Epithelial cell of proximal tubule (primary cell): ENCODE measurements at places on chromosomes 7 and 10.
A peak's percentile ranks its signal among the peaks of the same experiment; 100 is the strongest.

GRCh38 chr7:101099969-101100781 is 14.9 kb downstream of the TRIM56 start:
- DNase-seq = peak; percentile 90

GRCh38 chr10:896982-897381 is 34.5 kb downstream of the LARP4B start:
- DNase-seq = no peak

DNA sequence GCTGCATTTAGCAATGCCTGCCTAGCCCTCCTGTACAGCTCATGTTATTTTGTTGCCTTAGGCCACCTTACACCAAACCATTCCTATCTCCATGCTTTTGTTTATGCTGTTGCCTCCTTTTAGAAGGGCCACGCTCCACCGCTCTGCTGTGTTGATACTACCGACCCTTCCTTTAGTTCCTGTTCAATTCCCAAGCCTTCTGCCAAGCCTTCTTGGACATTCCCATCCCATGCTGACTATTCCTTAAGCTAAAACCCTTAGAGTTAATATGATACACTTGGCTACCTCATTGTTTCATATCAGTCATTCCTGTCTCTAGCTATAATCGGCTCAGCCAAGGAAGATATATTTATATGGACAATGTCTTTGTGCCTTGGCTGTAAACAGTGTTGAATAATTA is 705.5 kb downstream of the LRMDA start:
- DNase-seq = peak; percentile 87

DNA sequence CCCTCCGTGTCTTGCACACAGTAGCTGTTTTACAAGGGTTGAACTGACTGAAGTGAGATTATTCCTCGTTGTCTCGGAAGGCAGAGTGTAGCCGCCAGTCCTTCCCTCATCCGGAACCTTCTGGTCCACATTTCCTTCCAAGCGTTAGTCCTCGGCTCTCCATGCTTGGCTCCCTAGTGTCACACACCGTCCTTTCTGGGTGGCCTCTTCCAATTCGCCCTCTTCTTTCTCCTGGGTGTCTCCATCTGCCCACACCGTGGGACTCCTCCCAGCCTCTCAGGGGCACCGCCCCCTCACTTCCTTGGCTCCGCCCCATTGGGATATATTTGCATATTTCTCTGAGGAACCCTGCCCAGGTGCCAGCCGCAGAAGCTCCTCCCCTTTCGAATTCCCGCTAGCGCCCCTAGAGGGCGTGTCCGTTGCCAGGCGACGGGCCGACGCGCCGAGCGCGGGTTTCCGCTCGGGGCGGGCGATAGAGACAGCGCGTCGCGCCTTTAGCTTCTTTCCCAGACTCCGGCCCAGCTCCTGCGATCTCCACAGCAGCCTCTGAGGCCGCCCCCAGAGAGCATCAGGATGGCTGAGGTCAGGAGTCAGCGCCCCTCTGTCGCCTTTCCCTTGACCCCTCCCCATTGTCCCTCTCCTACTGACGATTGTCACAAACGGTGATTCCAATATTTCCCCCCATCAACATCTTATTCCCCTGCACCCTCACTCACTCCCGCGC is at the start of gene CFAP58:
Gene CFAP58 (plus strand): TSS at position 509 of the 724 bp plus-strand sequence. CDS start 65 bp downstream, at position 574.
- peak; percentile 50 for DNase-seq

- no peak for DNase-seq
These were observed 30.5 kb upstream of the ZC3HAV1L start for GRCh38 chr7:139066315-139066714.

- no peak for DNase-seq
These were observed 44.2 kb downstream of the BPGM start for GRCh38 chr7:134690614-134691504.

DNA sequence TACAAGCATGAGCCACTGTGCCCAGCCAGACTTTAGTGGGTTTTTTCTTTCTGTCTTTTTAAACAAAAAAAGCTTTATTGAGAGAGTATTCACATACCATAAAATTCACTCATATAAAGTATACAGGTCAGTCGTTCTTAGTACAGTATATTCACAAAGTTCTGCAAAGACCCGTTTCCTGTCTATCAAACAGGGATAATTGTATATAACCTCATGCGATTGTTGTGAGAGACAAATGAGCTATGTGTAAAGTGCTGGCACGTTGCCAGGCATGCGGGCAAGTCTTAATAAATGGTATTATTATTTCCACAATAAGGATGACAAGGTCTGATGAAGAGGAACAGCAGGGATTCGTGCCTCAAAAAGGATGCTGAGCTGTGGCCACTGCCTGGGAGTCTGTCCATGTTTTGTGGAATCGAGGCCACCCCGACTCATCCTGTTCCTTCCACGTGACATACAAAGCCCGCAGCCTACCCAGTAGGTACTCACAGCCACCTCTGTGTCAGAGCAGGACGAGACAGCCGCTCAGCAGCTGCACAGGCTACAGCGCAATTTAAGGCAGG is 51.6 kb downstream of the SMKR1 start:
- no peak for DNase-seq

DNA sequence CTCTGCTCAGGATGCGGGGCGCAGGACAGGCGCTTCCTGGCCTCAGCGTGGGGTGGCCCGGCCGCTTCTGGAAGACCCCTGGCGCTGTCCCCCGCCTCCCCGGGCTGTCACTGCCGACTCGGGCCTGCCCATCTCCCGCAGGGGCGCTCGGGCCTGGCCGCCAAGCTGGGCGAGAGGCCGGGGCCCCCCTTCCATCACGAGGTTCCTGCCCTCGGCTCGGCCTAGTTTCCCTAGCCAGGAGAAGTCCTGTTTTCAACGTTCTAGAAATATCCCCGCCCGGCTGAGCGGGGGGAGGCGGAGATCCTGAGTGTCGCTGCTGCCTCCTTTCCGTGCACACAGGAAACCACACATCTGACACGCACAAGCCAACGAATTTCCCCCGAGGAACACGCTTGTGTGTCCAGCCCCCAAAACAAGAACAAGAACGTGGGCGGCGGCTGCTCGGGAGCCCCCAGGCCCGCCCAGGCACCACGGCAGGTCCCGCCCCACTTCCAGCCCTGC is 33.7 kb downstream of the AP5Z1 start:
- no peak for DNase-seq

DNA sequence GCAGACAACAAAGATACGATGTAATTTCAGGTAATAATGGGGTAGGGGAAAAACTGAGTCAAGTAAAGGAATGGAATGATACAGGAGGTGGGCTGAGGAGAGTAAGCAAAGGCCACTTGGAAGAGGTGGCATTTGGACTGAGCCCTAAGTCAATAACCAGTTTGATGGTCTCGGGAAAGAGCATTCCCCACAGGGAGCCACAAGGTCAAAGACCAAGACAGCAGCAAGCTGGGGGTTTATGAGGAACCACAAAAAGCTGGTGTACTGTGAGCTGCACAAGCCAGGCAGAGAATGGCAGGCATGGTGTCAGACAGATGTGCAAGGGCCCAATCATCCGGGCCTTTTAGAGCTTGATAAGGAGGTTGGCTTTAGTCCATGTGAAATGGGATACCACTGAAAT is 98.7 kb downstream of the NOC3L start:
- DNase-seq = no peak

- DNase-seq = no peak
These were observed 162.2 kb downstream of the SLIT1 start for GRCh38 chr10:97023401-97024167.

DNA sequence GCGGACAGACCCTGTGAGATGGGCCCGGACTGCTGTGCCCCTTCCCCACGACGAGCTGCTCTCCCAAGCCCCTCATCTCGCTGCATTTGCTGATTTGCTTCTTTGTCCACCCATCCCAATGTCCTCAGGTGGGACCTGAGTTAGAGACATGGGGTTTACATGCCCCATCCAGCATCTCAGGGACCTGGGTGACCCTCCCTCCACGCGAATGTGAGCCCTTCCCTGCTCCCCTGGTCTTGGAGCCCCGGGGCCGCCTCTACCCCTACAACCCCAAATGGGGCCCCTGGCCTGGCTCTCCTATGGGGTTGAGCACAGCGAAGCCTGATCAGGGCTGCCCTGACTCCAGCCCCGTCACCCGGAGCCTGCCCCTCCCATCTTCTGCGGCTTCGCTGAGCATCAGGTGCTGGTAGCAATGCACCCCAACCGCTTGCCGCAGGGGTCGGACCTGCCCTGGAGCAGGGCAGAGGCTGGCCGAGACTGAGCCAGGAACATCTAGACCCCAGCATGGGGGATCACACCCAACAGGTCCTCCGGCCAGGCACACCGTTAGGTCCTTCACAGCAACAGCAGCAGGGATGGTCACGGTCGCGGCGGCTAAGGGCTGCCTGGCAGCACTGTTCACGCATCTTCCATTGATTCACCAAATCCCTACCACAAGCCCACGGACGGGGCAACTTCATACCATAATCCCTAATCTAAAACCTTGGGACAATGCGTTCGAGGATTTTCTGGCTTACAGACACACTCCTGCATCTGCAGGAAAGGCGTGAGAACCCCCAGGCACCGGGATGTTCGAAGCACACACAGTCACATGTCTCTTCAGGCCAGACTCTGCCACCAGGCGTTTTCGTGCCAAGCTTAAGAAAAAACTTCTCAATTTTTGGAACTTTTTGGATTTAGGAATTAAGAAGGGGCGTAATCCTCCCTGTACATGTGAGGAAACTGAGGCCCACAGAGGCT is 15.5 kb downstream of the WDR86 start:
- DNase-seq = no peak

- DNase-seq = no peak
These were observed 69.7 kb upstream of the APBB1IP start for GRCh38 chr10:26368463-26368862.

- no peak for DNase-seq
These were observed 31.3 kb downstream of the KIAA1217 start for GRCh38 chr10:24240041-24240751.

- DNase-seq = no peak
These were observed 63.9 kb downstream of the DPY19L1 start for GRCh38 chr7:34973400-34973760.
